ENCODE measurements at places on chromosomes 6 and 20.
A peak's percentile ranks its signal among the peaks of the same experiment; 100 is the strongest.

- no peak for DNase-seq
Measured at GRCh38 chr6:32151181-32151862, 417 bp downstream of the PRRT1 start.

DNA sequence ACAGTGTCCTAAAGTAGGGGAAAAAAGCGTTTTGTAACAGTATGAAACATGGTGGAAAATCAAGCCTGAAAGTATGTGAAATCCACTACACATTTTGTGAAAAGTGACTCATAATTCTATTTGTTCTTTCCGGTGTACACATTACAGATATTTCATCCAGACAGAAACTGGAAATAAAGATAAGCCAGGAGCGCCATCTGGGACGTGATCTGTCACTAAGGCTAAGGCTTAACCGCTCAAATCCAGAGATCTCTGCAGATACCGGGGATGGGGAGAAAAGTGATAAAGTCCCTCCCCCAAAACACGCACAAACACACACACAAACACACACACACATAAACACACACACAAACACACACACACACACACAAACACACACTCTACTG is 26.6 kb upstream of the SRSF6 start:
- no peak for DNase-seq

- peak; percentile 84 for DNase-seq
Measured at GRCh38 chr6:119347466-119348095, 2.0 kb downstream of the MAN1A1 start.

GRCh38 chr6:113104541-113104940 is 752.6 kb upstream of the MARCKS start:
- no peak for DNase-seq

DNA sequence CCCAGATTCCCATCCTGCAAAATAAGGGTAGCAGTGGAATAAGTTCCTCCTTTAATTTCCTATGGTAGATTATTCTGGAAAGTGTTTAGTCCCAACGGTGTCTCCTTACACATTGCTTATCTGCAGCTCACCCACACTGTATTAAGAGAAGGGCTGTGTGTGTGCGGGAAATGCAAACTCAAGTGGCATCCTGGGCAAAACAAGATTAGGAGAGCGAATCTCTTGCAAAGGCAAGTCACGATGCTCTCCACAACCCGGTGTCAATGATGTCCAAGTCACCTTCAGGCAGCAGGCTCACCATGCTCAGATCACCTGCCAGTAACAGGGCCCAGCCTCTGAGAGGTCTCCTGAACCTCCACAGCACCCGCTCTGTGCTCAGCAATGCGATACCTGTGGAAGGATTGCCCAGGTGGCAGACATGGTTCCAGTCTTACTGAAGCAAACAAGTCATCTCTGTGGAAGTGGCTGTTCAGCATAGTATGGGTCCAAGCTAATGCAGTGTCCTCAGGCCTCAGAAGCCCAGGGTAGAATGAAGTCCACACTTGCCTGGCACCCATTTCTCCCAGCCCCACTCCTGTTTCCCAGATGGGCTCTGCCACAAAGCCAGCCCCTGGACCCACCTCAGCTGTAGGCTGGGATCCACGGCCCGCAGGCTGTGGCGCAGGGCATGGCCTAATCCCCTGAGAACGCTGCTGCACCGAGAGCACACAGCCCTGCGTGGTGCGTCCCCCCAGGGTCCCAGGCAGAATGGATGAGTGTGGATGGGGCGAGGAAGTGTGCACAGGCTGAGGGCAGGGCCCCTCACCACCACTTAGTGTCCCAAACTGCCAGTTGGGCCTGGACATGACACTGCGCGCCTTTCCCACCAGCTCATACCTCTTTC is 101.2 kb downstream of the PXDC1 start:
- DNase-seq, result no peak

- no peak for DNase-seq
Measured at GRCh38 chr6:163380216-163380615, 34.3 kb upstream of the QKI start.

GRCh38 chr6:167851370-167851952 is 24.8 kb downstream of the AFDN start:
- no peak for DNase-seq

- DNase-seq, result no peak
Measured at GRCh38 chr6:144528743-144529425, 243.7 kb downstream of the UTRN start.

GRCh38 chr20:49961413-49961812 is 21.4 kb upstream of the SNAI1 start:
- DNase-seq, result no peak

DNA sequence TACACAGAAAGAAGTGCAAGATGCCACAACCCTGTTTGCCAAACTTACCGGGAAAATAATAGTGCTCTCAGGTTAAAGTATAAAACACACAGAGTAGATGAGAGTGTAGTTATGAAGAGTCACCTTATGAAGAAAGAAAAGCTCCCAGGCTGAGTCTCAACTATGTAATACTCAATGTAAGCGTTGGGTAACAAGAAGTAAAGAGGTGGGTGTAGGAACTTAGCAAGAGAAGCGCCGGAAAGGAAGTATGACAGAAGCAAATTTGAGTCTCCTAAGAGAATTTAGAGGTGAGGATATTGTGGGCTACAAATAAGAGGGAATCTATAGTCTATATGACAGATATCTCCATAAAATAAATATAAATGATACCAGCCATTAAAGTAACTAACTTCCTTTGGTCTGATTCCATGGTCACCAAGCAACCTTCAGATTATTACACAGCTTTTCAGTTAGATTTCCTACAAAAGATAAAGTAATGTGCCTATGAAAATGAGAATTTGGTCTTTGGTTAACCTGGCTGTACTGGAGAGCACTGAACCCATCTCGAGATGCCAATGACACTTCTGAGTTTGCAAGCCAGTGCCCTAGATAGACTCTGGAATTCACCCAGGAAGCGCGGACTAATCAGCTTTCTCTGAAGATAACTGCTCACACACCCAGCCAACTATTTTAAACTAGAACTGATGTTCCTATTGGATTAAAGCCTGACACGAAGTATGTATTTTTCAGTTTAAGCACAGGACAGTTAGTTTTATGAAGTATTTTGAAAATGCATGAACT is 1.8 kb downstream of the TUBE1 start:
- no peak for DNase-seq

- DNase-seq, result no peak
Measured at GRCh38 chr20:10510216-10510615, 75.1 kb downstream of the SLX4IP start.

GRCh38 chr6:154239392-154239791 is 117.2 kb downstream of the IPCEF1 start:
- no peak for DNase-seq

DNA sequence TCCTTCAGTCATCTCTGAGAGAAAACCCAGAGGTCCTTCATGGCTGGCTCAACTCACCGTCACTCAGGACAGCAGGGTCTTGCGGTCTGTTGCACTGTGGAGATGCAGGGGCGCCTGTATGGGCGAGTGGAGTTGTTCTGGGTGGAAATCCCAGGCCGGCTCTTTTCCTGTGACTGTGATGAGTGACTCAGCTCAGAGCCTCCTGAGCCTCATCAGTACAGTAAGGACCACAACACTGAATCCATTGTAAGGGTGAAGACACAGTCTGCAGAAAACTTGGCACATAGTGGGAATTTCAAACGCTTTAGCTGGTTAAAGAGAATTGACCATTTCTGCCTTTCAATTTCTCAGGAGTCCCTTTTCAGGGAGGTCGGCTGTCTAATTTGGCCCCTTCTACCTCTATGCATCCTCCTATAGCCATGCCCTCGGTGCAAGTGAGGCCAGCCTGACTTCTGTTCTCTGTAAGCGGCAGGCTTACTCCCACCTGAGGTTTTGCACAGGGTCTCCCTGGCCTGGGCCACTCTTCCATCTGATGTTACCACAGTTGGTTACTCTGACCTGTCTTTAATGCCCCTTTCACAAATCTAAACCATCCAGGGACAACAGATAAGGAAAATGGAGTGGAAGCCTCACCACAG is 35.5 kb upstream of the TBXT start:
- no peak for DNase-seq

GRCh38 chr20:61307686-61308476 is 55.8 kb downstream of the CDH4 start:
- no peak for DNase-seq

All from AML-193 (cell line).